ENCODE measurements at places on chromosomes 12 and 14.

- no peak for DNase-seq
These were observed 88.4 kb downstream of the BBS10 start for GRCh38 chr12:76259660-76260389.

DNA sequence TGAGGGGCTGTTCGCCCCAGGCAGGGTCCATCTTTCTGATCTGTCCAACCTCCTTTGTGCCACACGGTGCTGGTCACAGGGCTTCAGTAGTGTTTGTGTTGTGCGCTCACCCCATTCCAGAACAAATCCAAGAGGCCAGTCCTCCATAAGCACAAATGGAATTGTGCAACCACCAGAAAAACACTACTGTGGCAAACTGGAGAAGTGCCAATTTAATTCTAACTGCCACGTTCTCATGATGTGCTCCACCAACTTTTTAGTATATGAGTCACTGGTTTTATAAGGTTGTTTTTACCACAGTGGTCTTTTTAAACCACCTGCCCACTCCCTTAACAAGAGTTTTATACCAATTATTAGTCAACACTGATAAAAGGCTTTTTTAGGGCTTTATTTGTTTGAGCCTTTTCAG lies 380.2 kb downstream of the NAV3 start:
- no peak for DNase-seq

GRCh38 chr12:102816816-102817434 lies 100.1 kb downstream of the PAH start:
- DNase-seq = no peak

GRCh38 chr14:102746634-102747438 lies 30.4 kb upstream of the TRAF3 start:
- no peak for DNase-seq

- no peak for DNase-seq
These were observed 17.3 kb upstream of the GPRC5A start for GRCh38 chr12:12874029-12874428.

DNA sequence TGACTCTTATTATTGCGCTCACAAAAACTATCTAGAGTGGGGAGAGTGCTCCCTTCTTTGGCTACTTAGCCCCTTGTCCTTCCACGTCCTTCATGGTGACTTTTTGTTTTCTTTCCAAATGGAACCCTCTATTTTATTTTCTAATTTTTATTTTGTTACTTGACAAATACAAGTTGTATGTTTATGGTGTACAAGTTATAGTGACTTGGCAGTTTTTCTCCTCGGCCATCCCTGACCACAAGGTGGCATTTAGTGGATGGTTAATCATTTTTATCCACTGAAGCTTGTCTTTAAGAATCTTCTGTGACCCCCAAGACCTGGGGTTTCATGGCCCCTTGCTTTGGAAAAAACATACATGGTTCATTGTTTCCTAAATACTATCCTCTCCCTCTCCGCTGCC lies 70.1 kb downstream of the NKX2-1 start:
- DNase-seq = no peak

GRCh38 chr14:52312931-52313355 lies 1.2 kb upstream of the PTGER2 start:
- no peak for DNase-seq

DNA sequence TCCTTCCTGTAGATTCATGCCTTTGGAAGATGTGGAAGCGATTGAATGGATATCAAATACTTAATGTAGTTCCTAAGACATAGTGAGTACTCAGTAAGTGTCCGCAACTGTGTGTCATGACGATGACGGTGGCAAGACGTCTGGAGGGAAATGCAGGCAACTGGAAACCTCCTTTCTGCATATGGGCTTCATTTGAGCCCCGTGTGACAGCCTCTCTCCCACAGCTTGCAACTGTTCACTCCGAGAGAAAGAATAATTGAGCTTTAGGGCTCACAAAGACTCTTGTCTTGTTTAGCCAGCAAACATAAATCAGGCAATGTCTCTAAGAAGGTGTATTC lies 6.9 kb downstream of the CFAP251 start:
- DNase-seq = no peak

- DNase-seq = no peak
These were observed 124.3 kb downstream of the BBS10 start for GRCh38 chr12:76223869-76224268.

GRCh38 chr12:76571256-76571655 lies 11.7 kb upstream of the OSBPL8 start:
- DNase-seq = no peak

DNA sequence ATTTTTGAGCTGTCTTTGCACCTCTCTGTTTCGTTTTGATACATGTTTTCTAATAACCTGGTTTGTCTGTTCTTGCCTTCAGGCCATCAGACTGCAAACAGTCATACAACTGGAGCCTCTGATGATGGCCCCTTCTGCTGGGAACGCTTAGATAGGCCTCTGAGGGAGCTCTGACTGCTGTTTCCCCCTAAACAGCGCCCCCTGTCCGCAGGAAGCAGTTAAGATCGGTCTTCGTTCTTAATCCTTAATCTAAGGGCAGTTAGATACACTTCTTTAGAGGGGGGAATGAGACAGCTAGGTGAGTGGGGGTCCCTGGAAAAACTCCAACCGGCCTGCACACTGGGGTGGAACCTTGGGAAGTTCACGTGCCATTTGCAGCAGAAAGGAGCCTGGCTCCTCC lies 1338.8 kb upstream of the SEL1L start:
- DNase-seq = no peak

GRCh38 chr12:56461235-56462159 lies 6.9 kb upstream of the SPRYD4 start:
- DNase-seq = no peak

GRCh38 chr14:75428230-75429104 lies 645 bp downstream of the JDP2 start:
- no peak for DNase-seq
